ENCODE measurements at places on chromosomes 5 and 9.

GRCh38 chr5:141877356-141878185 lies 639 bp downstream of the PCDH1 start:
- DNase-seq = peak; percentile 90

DNA sequence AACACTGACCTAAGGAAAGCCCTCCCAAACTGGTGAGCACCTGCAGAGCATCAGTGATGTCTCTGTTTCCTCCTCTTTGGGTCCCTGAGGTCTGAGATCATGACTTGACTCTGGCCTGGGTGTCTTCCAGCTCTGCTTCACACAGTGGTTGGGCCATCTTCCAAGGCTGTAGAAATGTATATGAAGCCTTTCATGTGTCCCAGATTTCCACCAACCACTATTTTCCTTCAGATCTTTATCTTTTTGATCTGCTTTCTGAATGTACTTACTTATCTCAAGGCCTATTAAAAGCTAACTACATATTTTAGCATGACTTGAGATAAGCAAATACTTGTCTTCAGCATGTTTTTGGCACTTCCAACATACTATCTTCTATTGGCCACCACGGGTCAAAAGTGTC lies 47.1 kb downstream of the PRELID2 start:
- no peak for DNase-seq

- DNase-seq = peak; percentile 95
Observed at GRCh38 chr5:172795318-172795977, 24.5 kb upstream of the DUSP1 start.

- DNase-seq = no peak
Observed at GRCh38 chr9:16335788-16336580, 534.5 kb downstream of the BNC2 start.
